Natural killer cell treated with Interleukin-12 subunit alpha and Interleukin-12 subunit beta and Interleukin-15 and Interleukin-18, amount 100 ng/mL, for 72 hours (primary cell): ENCODE measurements at places on chromosomes 11 and 22. TPM values are rescaled to one million over a fixed set of nuclear protein-coding genes. Genes with fewer than 3 reads are reported as not detected.

DNA sequence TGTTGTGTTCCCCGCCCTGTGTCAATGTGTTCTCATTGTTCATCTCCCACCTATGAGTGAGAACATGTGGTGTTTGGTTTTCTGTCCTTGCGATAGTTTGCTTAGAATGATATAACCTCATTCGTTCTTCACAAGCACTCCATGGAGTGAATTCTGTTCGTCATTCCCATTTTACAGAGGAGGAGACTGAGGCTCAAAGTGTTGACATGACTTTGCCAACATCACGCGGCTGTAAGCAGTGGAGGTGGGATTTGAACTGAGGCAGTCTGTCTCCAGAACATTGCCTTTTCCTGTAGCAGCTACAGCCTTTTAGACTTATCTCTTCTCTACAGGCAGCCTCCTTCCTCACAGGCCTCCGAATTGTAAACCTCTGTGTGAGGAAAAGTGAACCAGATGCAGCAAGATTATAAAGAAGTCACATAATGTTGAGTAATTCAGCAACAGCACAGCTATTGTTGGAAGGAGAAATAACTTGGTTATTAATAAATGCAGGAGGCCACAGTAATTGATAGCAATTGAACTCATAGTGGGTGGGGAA is 74.6 kb downstream of the MYO18B start:
- DNase-seq, result no peak

DNA sequence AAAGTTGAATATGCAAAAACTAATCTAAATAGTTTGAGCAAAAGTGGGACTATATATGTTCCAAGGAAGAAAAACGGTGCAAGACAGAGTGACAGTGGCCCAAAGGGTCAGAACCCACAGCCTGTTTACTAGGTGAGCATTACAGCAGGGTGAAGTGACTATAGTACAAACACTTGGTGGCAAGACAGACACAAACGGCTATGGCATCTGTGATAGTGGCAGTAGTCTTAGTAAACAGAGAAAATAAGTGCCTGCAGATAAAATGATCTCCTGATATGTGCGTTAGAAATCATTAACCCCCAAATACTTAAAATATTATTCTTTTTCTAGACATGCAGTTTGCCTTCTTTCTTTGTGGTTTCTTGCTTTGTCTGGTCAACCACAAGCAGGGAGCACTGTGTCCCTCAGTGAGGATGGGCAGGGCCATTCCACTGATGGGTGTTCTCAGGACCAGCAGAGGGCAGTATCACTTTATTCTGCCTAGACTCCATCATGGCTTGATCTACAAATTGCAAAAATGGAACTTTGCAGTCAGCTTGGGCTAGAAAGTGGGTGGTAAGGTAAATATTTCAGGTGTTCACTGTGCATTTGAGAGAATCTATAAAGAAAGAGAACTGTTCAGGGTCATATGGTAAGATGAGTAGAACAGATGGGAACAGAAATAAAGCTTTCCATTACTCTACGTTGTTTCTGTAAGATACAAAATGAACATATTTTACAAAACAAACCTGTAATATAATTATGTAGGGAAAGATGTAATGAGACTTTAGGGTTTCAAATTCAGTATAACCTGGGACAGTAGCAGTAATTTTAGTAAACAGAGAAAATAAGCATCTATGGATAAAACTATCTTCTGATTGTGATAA is 198.2 kb downstream of the SWAP70 start:
- DNase-seq, result peak; percentile 65

DNA sequence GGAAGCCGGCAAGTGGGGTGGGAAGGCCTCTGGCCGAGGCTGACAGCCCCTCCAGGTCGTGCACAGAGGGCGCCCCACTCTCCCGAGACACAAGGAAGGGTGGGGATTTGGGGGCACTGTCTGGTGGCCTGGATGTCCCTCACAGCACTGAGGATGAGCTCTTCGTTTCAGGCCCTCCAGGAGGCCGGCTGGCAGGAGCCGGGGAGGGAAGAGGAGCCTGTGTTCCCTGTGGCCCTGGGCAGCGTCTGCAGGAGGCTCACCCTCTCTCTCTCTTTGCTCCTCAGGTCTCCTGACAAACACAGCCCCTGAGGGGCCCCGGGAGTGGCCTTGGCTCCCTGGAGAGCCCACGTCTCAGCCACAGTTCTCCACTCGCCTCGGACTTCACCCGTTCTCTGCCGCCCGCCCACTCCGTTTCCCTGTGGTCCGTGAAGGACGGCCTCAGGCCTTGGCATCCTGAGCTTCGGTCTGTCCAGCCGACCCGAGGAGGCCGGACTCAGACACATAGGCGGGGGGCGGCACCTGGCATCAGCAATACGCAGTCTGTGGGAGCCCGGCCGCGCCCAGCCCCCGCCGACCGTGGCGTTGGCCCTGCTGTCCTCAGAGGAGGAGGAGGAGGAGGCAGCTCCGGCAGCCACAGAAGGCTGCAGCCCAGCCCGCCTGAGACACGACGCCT is 1078.0 kb downstream of the BRD1 start:
- DNase-seq, result no peak

NAALAD2 gene
- total RNA-seq, result not detected
